NCI-H774 (cell line): ENCODE measurements at places on chromosomes 2 and 18.

DNA sequence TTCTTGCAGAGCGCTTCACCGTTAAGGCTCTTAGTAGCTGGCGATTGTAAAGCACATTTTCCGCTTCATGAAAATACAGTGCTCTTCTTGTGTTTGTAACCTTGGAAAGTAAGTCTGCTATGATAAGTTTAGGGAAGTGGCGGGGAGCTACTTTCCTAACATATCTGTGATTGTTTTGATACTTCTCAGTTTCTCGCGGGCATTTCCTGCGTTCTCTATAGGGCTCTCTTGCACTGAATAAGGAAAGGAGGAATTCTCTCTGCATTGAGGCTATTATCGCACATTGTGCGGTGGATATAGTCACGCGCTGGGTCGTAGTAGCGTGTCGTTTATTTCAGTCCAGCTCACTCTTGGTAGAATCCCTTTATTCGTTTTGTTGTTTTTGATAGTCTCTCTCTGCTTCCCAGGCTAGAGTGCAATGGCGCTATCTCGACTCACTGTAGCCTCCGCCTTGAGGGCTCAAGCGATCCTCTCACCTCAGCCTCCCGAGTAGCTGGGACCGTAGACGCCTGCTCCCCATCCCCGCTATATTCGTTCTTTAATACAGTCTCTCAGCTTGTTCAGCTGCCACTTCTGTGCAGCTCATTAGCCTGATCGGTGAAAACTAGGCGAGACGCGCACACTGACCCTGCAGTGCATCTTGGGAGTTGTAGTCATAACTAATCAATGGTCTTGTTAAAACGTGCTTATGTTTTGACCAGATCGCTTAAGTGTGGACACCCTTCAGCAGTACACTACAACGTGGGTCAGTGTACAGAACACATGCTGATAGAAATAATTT lies 1.0 kb upstream of the PPP4R3B start:
- peak; percentile 14 for DNase-seq

GRCh38 chr2:204022550-204022949 lies 86.0 kb downstream of the ICOS start:
- no peak for DNase-seq

DNA sequence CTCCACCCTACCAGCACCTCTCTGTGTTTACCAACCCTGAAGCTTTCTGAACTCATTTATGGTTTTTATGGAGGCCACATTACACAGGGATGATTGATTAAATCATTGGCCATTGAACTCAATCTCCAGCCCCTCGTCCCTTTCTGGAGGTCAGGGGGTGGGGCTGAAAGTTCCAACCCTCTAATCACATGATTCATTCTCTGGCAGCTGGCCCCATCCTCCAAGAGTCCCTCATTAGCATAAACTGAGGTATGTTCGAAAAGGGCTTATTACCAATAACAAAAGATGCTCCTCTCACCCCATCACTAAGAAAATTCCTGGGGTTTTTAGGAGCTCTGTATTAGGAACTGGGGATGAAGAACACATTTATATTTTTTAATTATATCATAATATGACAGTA lies 92.3 kb downstream of the DIS3L2 start:
- no peak for DNase-seq

GRCh38 chr2:237927986-237928385 lies 38.8 kb upstream of the UBE2F start:
- DNase-seq = no peak
